ENCODE measurements at places on chromosomes 7 and 10.

- no peak for DNase-seq
Observed at GRCh38 chr10:526651-527312, 162.7 kb downstream of the DIP2C start.

DNA sequence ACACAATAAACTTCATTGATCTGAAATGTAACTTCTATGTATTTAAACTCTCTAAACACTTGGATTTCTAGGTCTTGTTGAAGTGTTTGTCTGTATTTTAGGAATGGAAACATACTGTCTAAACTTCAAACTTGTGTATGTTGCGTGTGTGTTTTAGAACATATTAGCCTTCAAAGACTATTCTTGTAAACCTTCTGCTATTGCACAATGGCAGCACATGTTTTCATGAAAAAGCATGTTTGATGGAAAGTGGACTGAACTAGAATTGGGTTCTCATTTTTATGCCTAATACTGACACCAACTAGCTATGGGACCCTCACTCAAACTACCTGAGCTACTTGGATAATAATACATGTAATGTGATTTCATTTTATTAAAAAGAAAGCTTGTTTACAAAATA lies 592.6 kb downstream of the IPMK start:
- DNase-seq = no peak

- no peak for DNase-seq
Observed at GRCh38 chr7:82964150-82964882, 198.4 kb downstream of the PCLO start.

DNA sequence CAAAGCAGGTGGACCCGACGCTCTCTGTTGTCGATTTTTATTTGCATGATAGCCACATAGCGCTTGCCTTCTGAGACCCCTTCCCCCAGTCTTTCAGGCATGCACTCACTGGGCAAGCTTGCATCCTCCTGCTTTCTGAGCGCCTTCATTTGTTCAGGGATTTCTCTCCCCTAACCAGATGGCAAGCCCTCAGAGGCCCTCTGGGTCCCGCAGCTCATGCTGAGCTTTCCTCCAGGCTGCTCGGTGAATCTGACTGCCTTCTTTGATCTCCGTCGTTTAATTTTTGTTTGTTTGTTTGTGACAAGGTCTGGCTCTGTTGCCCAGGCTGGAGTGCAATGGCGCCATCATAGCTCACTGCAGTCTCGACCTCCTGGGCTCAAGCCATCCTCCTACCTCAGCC lies 58.8 kb downstream of the ITIH5 start:
- DNase-seq = no peak

GRCh38 chr10:89814278-89814677 lies 112.9 kb downstream of the KIF20B start:
- no peak for DNase-seq

- DNase-seq = no peak
Observed at GRCh38 chr7:144256112-144256511, 8.5 kb downstream of the OR2A7 start.

- no peak for DNase-seq
Observed at GRCh38 chr7:104367926-104368325, 39.5 kb downstream of the LHFPL3 start.

GRCh38 chr10:1613511-1613910 lies 123.8 kb downstream of the ADARB2 start:
- DNase-seq = no peak

DNA sequence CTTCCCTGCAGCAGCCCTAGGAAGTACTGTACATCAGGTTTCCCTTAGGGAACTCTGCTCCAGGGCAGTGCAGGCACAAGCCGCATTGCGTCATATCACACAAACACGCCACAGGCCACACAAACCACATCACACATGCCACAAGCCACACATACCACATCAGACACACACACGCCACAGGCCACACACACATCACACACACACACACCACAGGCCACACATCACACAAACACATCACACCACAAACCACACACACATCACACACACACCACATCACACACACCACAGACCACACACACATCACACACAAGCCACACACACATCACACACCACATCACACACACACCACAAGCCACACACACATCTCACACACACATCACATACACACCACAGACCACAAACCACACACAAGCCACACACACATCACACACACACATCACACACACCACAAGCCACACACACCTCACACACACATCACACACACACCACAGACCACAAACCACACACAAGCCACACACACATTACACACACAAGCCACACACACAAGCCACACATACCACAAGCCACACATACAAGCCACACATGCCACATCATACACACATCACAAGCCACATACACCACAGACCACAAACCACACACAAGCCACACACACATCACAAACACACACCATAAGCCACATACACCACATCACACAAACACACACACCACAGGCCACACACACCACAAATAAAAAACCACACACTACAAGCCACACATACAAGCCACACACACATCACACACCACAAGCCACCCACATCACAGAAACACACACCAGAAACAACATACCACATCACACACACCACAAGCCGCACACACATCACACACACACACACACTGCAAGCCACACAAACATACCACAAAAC lies 53.4 kb downstream of the TMEM209 start:
- DNase-seq = no peak

GRCh38 chr7:124250297-124251034 lies 217.6 kb upstream of the TMEM229A start:
- no peak for DNase-seq

- DNase-seq = no peak
Observed at GRCh38 chr10:23754941-23755340, 316.1 kb downstream of the OTUD1 start.

DNA sequence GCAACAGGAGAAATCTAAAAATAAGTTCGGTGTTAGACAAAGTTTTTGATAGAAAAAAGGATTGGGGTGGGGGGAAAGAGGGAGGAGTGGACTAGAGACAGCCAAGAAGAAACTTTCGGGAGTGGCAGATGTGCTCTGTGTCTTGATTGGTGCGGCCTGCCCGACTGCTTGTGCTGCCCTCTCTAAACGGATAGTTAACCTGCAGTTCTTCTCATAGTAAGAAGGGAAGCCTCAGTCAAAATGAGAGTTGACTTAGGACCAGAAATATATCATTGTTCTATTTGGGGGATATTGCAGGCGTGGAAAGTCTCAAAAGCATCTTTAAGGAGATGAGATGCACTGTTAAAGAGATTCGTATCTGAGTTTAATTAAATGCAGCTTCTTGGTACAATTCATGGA lies 39.3 kb downstream of the UBE3C start:
- no peak for DNase-seq

DNA sequence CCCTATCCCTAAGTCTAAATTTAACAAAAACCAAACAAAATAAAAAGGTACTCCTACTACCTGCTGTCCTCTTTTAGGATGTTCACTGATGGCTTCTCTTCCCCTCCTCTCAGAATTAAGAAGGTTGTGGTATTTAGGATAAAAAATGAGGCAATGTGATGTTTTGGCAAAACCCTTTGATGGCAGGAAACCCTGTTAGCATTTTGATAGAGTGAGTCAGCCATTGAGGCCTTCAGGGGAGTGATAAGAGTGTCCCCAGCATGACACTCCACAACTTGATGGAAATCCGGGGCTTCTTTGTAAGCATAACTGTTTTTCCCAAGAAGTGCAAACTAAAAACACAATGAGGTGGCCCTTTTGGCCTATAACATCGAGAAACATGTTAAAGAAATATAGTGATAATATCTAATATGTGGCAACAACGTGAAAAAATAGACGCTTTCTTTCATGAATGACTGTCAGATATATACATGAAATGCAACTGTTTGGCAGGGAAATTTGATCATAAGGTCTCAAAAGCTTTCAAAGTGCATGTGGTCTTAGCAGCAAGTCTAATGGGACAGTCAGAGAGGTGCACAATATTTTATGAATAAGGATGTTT lies 55.0 kb downstream of the PRTFDC1 start:
- no peak for DNase-seq

DNA sequence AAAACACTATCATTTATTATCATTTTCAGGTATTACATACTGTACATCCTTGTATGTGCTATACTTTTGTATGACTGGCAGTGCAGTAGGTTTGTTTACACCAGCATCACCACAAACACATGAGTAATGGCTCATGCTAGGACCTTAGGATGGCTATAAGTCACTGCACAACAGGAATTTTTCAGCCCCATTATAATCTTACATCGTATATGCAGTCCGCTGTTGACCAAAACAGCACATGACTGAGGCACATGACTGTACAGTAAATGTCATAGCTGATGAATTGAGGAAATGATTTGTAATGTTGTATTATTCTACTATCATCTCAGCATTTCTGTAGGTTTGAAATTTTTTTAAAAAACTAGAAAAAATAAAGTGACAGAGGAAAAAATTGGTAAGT lies 38.6 kb downstream of the BPGM start:
- no peak for DNase-seq

Data from HEK293T (cell line).